Testis (tissue), 5 donors: ENCODE measurements at places on chromosomes 1 and 21.

- DNase-seq = no peak
These were observed 209.5 kb downstream of the ZP4 start for GRCh38 chr1:237681210-237681609.

DNA sequence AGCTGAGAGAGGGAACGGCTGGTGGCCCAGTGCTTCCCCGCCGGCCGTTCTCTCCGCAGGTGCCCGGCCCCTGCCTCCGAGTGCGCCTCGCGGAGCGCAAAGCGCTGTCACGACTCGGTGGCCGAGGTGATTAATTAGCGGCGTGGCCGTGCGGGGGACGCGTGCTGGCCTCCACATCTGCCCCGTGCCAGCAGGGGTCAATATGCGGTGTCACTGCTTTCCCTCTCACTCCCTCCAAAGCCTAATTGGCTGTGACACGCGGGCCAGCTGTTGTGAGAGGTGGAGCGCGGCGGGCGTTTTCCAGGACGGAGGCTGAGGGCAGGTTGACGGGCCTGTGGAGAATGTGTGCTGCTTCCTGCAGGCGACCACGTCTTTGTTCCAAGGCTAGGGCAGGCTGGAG is 239.0 kb downstream of the LMX1A start:
- DNase-seq = no peak

DNA sequence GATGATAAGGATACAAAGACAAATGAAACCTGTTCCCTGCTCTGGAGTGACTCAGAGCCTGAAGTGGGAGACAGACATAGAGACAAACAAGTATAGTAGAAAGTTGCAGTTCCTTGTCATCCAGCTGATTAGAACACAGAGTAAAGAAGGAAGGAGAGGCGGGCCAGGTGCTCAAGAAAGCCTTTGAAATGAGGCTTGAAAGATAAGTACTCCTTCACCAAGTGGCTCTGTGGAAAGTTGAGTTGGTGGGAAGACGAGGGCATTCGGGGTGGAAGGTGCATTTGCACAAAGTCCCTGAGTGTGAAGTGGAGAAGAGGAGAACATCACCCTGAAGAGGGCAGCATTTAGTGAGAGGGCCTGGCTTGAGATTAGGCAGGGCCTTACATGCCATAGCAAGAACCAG is 17.0 kb downstream of the MARK1 start:
- no peak for DNase-seq

- DNase-seq = no peak
These were observed 2.9 kb downstream of the MTARC1 start for GRCh38 chr1:220789532-220790147.
